Cerebellar nuclear complex (tissue), 1 donor: ENCODE measurements at places on chromosomes 13 and 19.

GRCh38 chr13:42702716-42703115, 78.7 kb upstream of the FAM216B start:
- DNase-seq = no peak

DNA sequence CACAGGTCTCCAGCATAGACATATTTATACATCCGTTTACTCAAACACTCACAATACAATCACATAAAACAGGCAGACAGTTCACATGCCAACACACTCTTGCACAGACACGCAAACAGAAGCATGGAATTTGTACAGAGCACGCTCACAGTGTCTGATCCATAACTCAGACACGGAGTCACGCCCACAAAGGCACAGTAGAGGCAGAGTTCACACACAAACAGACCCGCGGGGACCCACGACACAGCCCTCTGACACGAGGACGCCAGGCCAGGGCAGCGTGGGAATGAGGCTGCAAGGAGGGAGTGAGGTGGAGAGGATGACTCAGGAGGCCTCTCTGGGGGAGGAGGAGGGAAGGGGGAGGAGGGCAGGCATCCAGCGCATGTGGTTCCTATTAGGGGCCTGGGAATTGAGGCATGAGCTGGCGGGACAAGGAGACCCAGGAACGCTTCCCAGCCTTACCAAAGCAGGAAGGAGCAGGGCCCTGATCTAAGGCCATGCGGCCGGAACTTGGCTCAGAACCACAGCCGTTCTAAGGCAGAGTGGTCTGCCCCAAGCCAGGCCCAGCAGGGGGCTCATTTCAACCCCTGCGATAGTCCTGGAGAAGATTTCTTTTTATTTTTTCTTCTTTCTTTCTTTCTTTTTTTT, 9.1 kb upstream of the OLFM2 start:
- no peak for DNase-seq

DNA sequence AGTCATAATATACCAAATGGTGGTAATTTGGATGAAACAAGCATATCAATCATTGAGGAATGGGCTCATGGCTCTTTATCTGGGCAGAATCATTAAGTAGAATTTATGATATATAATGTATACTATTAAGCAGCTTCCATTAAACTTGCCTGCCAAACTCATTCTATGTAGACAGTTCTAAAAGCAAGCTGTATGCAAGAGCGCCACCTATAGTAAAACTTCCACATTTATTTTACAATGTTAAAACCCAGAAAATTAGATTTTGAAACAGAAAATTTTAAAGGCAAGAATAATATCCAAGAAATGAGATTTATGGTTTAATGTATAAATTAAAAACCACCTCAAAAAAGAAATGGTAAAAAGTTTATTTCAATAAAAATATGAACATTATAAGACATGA, 161.5 kb downstream of the MZT1 start:
- no peak for DNase-seq

DNA sequence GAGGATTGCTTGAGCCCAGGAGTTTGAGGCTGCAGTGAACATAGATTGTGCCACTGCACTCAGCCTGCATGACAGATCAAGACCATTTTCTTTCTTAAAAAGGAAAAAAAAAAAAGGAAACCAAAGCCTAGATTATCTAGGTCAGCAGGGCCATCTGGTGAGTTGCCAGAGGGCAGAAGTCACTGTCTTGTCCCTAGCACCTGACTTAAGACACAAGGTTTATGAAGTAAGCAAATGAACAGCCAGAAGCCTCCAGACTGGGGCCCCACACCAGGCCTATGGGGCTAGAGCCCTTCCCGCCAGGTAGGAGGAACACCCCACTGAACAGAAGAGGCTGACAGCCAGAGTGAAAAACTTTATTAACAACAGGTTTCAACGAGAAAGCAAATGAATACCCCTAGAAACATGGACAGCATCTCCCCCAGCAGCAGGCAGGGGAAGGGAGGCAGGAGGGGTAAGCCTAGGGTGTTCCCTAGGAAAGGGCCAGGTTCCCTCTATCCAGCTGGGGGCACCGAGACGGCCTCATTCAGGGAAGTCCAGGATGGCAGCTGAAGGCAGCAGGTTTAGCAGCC, 1.2 kb downstream of the WDR83 start:
- DNase-seq = no peak

GRCh38 chr19:16376649-16377048, 52.0 kb downstream of the KLF2 start:
- no peak for DNase-seq

GRCh38 chr19:45103508-45104319, 10.7 kb downstream of the PPP1R37 start:
- no peak for DNase-seq

GRCh38 chr13:110983241-110983640, 68.4 kb upstream of the ANKRD10 start:
- no peak for DNase-seq

DNA sequence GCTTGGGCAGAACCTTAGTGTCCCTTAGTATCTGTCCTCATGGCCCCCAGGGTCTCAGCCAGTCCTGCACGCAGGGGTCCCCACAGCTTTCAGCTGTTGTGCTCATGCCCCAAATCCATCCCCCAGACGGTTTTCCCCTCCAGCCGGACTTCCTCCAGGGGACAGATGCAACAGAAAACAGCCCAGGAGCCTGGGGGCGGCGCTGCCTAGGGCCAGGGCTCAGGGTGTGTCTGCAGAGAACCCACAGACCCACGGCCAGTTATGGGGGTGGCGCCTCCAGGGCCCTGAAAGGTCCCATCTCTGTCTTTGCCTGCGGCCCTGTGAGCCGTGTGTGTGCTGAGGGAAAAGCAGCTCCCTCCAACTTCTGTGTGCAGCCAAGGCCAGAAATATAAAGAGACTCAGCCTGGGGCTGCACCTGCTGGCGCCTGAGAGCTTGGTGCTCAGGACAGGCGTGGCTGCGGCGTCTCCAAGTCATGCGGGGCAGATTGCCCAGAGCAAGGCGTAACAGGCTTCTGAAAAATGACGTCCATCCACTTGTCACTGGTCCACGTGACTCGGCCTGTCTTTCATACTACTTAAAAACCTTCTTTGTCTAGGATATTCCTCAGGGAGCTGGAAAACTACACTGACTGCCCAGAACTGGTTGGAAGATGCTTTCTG, 22.1 kb upstream of the F7 start:
- no peak for DNase-seq

GRCh38 chr19:6812612-6813011, 40.1 kb downstream of the VAV1 start:
- no peak for DNase-seq

GRCh38 chr19:2027361-2027760, 11.8 kb upstream of the BTBD2 start:
- no peak for DNase-seq

DNA sequence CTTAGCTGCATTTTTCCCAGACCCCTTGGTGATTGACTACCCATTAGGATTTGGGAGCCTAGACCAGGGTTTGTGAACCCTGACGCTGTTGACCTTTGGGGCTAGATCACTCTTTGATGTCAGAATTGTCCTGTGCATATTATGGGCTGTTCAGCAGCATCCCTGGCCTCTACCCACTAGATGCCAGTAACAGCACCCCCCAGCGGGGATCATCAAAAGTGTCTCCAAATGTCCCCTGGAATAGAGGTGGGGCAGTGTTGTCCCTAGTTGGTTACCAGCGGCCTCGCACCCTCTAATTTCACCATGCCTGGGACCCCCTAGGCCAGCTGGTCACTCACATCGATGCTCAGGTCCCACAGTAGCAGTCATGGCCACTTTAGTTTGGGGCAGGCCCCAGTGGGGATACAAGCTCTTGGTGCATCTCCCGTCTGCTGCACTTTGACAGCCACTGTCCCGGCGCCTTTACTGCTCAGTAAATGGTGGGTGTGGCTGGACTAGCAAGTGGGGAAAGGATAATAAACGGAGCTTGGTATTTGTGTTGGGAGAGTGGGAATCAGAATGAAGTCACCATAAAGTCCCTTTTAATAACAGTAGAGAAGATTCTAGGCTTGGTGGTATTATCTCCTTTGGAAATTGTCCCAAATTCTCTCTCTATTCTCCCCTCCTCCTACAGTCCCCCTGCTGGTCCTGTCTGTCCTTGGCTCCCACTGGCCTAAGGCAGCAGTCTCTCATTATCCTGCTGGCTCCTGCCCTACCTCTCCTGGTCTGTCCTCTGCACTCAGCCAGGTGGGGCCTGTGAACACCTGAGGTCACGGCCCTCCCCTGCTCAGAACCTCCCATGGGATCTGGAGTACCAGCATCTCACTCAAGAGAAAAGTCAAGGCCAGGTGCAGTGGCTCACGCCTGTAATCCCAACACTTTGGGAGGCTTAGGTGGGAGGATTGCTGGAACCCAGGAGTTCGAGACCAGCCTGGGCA, 80.6 kb downstream of the SIPA1L3 start:
- DNase-seq = no peak

- DNase-seq = no peak
Observed at GRCh38 chr19:45976178-45976577, 2.5 kb upstream of the NOVA2 start.

GRCh38 chr13:20402881-20403280, 122.8 kb downstream of the CRYL1 start:
- DNase-seq = no peak

GRCh38 chr13:24187185-24187584, 26.7 kb downstream of the SPATA13 start:
- no peak for DNase-seq

GRCh38 chr19:27774337-27774736, 1438.6 kb downstream of the UQCRFS1 start:
- no peak for DNase-seq

GRCh38 chr13:40190641-40191100, 475.8 kb downstream of the FOXO1 start:
- no peak for DNase-seq

- DNase-seq = no peak
Observed at GRCh38 chr13:73800011-73800410, 334.2 kb downstream of the KLF12 start.

DNA sequence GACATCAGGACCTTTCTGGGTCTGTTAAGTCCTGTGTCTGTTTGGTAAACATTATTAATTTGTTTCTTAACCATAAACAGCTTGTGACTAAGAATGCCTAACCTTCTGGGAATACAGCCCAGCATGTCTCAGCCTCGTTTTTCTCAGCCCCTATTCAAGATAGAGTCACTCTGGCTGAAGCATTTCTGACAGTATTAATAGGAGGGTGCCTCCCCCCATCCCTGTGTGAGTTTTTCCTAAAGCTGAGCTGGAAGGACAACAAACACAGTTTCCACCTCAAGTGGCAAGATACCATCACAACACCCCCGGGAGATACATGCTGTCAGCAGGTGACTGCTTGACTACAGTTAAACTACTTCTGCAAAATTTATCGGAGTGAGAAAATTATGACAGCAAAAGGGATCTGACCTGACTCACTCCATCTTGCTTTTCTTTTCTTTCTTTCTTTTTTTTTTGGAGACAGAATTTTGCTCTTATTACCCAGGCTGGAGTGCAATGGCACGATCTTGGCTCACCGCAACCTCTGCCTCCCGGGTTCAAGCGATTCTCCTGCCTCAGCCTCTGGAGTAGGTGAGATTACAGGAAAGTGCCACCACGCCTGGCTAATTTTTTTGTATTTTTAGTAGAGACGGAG, 59.3 kb upstream of the ABCC4 start:
- DNase-seq = no peak

DNA sequence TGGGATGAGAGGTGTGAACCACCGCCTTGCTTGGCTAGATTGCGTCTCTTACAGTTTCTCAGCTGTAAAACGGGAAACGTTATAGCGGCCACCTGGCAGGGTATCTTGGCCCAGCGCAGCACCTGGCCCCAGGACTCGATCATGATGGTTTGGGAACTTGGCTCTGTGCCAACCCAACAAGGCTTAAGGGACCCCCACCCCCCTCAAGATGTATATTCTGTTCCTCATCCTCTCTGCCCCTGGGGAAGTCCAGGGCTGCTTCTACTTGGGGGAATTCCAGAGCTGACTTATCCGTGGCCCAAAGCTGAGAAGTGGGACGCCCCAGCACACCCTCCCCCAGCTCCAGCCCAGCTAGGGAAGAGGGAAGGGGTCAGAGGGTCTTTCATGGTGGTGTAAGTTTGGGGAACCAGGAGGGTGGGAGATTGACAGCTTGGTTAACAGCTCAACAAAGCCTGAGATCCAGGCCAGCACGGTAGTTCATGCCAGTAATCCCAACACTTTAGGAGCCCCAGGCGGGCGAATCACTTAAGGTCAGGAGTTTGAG, 695 bp downstream of the ICAM1 start:
- no peak for DNase-seq

- no peak for DNase-seq
Observed at GRCh38 chr19:36483653-36484052, 5.7 kb downstream of the ZNF566 start.

- no peak for DNase-seq
Observed at GRCh38 chr13:113584870-113585671, 518 bp downstream of the TFDP1 start.
